ENCODE measurements at places on chromosomes 1 and 21. TPM values are rescaled to one million over a fixed set of nuclear protein-coding genes. Genes with fewer than 3 reads are reported as not detected.

- no peaks in the 10 kb centered on the region for H3K36me3 ChIP-seq
- no peak overlapping the region for H3K4me3 ChIP-seq
- H3K27me3 ChIP-seq, result no peaks in the 10 kb centered on the region
- H3K4me1 ChIP-seq, result peaks cover 50% of the 10 kb centered on the region
- no peak for DNase-seq
- no peak overlapping the region for H3K27ac ChIP-seq
These were observed 1.1 kb downstream of the SLAMF9 start for GRCh38 chr1:159952932-159953331.

- H3K4me3 ChIP-seq, result peak within 1 kb of the TSS; percentile 28
- DNase-seq, result no peak
- H3K4me1 ChIP-seq, result 0 out of 2 replicates have a peak, but pooled peaks cover 4% of the 10 kb centered on the region
- H3K27ac ChIP-seq, result no peak within 1 kb of the TSS
- H3K36me3 ChIP-seq, result no peaks in the 10 kb centered on the region
These were observed at the start of gene CHD5 for GRCh38 chr1:6180268-6180706. Gene CHD5, minus strand, starts transcription at chr1:6180321. Its CDS starts 298 bp downstream, at chr1:6180023.

- H3K27ac ChIP-seq, result no peak overlapping the region
- H3K27me3 ChIP-seq, result no peaks in the 10 kb centered on the region
- H3K4me1 ChIP-seq, result no peaks in the 10 kb centered on the region
- H3K4me3 ChIP-seq, result no peak overlapping the region
These were observed 1114.4 kb upstream of the B3GALT2 start for GRCh38 chr1:194300776-194301175.

DNA sequence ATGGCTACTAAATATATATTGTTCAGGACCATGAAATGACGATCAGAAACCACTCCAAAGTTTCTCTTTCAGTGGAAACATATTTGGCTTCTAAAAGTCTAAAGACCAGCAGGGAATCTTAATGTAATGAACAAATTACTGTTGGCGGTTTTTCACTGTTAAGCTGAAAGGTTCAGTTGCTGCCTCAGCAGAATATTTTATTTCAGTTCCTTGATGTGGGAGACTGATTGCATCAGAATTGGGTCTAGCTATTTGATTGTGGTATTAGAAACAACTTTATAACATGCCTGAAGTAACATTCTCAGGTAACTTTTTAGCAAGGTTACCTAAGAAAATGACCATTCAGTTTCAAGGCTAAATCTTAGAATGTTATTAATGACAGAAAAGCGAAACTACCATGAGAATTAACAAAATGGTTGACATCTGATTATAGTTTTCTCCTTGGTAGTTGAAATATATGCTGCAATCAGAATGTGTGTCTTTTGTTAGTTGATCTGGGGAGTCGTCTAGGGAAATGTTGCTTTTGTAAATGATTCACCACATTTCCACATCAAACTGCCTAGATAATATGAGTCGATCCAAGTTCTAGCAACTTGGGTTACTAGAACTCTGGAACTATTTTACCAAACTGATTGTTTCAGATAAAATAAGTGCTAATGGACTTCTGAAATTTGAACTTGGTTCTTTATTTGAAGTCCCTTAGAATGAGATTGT lies 200.4 kb downstream of the HMCN1 start:
- H3K36me3 ChIP-seq, result no peaks in the 10 kb centered on the region
- H3K27me3 ChIP-seq, result no peaks in the 10 kb centered on the region
- H3K4me3 ChIP-seq, result no peak overlapping the region
- no peak for DNase-seq
- no peak overlapping the region for H3K27ac ChIP-seq
- no peaks in the 10 kb centered on the region for H3K4me1 ChIP-seq

- no peaks in the 10 kb centered on the region for H3K4me1 ChIP-seq
- H3K27me3 ChIP-seq, result no peaks in the 10 kb centered on the region
- no peak overlapping the region for H3K27ac ChIP-seq
These were observed 217.1 kb upstream of the CHRM3 start for GRCh38 chr1:239169276-239169675.

GRCh38 chr1:18932387-18932786 lies 24.1 kb downstream of the IFFO2 start:
- H3K27me3 ChIP-seq, result no peaks in the 10 kb centered on the region
- H3K4me3 ChIP-seq, result no peak overlapping the region
- H3K27ac ChIP-seq, result no peak overlapping the region
- no peak for DNase-seq

- H3K27ac ChIP-seq, result no peak overlapping the region
- no peak for DNase-seq
- peaks cover 2% of the 10 kb centered on the region for H3K4me1 ChIP-seq
- H3K27me3 ChIP-seq, result no peaks in the 10 kb centered on the region
- H3K4me3 ChIP-seq, result no peak overlapping the region
- H3K36me3 ChIP-seq, result no peaks in the 10 kb centered on the region
These were observed 225.2 kb downstream of the LTN1 start for GRCh38 chr21:28767523-28767922.

The CFHR5 gene
- not detected for total RNA-seq

The IFI44L gene
- not detected for total RNA-seq

The SELENBP1 gene
- total RNA-seq, result 18.5 TPM

The MSH4 gene
- total RNA-seq, result 0.49 TPM

The SPATA17 gene
- 1.1 TPM for total RNA-seq

The AK4 gene
- total RNA-seq, result 133 TPM

The SPRR2F gene
- total RNA-seq, result not detected

Measured in Caco-2 (cell line).